ENCODE measurements at places on chromosomes 16 and 17.

DNA sequence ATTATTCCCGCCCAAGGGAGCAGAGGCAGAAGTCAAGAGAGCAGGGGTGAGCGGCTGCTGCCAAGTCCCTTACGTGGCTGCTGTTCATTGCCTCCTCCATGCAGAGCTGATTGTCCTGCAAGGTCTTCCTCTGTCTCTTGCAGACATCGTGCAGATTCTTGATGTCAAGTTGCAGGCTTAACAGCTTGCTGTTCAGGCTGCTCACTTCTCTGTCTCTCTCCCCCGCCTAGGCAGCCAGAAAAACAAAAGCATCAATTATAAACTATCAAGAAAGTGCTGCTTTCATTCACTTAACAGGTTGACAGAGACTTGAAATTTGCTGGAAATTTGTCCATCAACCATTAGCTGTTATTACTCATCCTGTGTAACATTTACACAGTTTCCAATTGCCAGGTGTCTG is 7.3 kb downstream of the PMFBP1 start:
- no peak for DNase-seq

DNA sequence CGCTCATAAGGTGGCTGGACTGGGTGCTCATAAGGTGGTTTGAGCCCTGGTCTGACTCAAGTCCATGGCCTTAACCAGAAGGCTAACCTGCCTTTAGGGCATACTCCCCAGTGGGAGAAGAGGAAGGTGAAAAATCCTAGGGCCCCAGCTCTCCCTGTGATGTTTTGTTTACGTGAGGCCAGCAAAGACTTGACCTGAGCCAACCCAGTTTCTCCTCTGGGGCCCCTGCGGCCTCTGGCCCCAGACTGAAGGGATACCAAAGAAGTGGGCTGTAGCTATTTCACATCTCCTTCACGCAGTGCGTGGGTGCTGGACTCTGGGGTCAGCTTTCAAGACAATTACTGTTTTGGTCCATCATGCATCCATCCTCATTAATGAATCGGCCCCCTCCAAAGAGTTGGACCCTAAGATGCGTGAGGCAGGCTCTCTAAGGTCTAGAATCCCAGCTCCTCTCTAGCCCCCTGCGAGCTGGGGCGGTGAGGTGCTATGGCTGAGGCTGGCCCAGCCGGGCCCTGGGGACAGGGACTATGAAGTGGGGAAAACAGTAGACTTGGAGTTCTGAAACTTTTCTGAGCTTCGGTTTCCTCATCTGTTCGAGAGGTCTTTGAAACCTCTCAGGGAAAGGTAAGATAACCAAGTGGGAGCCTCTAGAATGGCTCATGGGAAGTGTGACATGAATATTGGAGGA is 1.5 kb downstream of the SH2B1 start:
- no peak for DNase-seq

- DNase-seq, result no peak
These were observed 10.4 kb downstream of the SEC14L1 start for GRCh38 chr17:77151186-77151585.

GRCh38 chr16:48574766-48575165 is 35.2 kb downstream of the N4BP1 start:
- DNase-seq, result no peak

GRCh38 chr16:1078579-1079021 is 6.1 kb downstream of the SSTR5 start:
- no peak for DNase-seq

GRCh38 chr17:78946631-78947030 is 21.4 kb upstream of the TIMP2 start:
- DNase-seq, result no peak

DNA sequence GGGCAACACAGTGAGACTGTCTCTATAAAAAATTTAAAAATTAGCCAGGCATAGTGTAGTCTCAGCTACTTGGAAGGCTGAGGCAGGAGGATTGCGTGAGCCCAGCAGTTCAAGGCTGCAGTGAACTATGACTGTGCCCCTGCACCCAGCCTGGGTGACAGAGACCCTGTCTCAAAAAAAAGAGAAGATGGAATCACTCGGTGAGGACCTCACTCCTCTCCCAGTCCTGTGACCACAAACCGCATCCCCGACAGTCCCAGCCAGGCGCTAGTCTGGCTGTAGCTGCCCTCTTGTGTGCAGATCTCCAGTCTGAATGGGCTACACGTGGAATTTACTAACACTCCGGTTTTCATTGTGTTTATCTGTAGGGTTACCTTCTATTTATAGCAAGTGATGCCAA is 11.1 kb downstream of the DEXI start:
- DNase-seq, result no peak

- no peak for DNase-seq
These were observed 30.2 kb downstream of the SPNS3 start for GRCh38 chr17:4463818-4464476.

DNA sequence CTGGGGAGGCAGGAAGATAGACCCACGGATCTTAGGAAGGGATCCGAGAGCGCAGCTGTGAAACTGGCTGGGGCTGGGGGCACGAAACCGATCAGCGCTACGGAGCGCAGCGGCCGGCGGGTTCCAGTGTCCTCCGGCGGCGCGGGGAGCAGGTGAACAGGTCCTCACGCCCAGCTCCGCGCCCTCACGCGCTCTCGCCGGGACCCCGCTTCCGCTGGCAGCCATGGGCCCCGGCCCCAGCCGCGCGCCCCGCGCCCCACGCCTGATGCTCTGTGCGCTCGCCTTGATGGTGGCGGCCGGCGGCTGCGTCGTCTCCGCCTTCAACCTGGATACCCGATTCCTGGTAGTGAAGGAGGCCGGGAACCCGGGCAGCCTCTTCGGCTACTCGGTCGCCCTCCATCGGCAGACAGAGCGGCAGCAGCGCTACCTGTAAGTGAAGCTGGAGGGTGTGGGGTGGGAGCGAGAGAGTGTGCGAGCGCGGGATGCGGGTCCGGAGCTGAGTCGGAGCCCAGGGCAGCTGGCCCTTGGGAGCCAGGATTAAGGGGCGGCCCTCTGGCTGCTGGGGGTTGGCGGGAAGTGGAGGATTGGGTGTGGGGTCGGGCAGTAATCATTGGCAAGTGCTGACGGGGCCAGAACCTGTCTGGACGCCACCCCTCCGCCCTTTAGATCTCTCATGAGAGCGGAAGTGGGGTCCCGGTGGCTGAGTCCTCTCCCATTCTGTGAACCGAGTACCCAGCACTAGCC is 479 bp downstream of the ITGA3 start:
- DNase-seq, result no peak

- no peak for DNase-seq
These were observed 3.7 kb upstream of the ZNF19 start for GRCh38 chr16:71492786-71493185.

GRCh38 chr16:919658-920050 is 51.1 kb downstream of the LMF1 start:
- no peak for DNase-seq

DNA sequence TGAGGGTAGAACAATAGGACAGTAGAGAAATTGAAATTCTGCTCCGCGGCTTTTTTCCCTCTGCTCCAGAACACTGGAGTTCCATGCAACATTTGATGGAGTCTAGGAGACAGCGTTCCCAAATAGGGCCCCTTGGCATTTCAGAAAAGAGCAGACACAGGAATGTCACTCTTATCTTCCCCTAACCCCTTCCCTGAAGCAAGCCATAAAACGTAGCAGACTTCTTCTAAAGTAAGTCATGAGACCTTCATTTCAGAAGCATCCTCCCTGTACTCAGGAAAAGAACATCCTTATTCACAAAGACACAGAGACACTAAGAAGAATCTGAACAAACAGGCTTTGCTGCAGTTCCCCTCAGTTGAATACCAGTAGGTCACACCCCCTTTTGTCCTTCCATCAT is 296.1 kb upstream of the SOX9 start:
- DNase-seq, result no peak

DNA sequence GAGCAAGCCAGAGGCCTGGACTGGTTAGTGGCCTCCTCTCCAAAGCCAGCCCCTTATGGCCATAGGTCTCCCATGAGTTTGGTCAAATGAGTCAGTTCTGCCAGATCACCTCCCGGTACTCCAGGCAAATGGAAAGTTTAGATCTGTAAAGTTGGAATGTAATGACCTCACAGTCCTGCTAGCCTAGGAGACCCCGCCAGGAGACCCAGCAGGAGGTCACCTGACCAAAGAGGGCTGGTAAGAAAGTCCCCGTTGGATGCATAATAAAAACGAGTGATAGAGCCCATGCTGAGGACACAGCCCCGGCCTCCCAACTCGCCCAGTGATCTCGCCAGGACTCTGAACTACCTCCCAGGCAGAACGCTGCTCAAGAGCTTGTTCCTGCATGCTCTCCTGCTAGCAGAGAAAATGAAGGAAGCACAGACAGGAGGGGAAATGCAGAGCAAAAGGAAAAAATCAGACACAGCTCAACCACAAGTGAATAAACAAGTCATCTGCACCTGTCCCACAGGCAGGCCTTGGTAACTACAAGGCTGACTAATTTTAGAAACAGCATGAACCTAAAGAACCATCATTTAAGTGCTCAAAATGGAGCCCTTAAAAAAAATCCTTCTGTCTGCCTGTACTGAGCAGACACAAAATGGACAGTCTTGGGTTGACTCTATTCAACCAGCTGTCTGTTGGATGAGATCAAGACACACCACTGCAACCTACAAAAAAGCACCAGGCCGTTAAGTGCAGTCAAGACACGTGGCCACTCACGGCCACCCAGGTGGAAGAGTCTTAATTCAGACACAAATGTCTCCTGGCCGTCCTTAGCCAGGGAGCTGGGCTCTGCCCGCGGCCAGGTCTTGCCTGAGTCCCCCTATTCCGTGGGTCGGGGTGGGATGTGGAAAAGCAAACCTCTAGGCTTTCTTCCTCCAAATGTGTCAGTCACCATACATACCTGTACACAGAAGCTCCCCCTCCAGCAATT is 9.2 kb downstream of the CDIP1 start:
- DNase-seq, result no peak

DNA sequence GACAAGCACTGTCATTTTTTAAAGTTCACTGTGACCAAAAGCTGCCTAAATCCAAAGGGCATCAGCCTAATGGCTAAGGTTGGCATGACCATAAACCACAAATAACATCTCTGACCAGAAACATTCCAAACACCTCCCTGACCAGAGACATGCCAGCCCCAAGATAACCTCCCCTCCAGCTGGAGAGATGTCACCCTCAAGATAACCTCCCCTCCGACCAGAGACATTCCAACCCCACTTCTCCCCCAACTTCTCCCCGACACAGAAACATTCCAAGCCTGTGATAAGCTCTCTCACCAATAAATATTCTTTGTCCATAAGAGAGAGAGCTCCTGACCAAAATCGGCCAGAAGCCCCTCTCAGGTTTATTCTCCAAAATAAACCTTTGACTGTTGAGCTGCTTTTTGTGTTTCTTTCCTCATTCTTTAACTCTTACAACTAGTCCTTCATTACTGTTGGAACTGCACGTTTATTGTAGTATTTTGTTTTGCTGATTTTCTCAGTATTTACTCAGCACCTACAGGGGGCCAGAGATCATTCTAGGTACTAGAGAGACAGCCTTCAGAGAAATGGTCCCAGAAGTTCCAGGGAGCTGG is 325.6 kb downstream of the SLC39A11 start:
- DNase-seq, result no peak

Data from esophagus muscularis mucosa (tissue), 4 donors.